ENCODE measurements at places on chromosomes 5 and 9.

DNA sequence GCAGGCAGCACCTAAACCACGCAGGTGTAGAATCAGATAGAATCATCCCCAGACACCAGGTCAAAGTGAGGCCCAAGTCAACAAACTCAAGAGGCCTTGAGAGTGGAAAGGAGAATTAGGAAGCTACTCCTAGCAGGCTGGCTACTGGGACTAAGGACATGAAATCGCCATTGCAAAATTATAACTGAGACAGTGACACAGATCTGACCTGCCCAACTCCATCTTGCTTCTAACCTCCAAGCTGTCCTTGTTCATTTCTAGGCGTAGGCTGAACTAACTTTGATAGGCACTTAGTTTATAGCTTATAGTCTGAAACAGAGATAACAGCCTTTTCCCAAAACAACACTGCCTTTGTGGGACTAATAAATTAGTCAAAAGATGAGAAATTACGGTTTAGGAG, 52.8 kb downstream of the ACTL7B start:
- no peak for DNase-seq

- no peak for DNase-seq
Observed at GRCh38 chr5:103424026-103424425, 138.6 kb downstream of the NUDT12 start.

DNA sequence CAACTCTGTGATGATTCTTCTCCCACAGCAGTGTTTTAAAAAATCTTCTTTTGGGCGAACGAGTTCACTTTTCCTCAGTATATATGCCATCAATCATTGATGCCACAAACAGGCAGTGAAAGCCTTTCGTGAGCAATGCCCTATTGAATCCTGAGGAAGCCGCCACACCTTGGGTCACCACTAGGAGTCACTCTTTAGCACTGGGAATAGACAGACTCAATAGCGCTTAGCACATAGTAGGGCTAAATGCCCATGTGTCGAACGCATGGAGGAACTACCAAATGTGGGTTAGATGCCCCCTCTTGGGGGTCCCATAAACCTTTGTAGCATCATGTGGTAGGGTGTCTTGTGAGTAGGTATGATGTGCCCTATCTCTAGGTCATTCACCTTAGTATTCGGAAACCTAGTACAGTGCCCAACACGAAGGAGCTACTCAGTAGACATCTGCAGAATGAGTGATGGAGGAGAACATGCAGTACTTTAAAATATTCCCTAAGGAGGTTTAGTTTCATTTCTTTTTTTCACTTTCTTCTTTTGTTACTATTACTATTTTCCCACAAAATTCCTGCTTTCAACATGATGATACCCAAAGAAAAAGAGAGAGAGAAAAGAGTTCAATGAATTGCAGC, 603.7 kb downstream of the BNC2 start:
- peak; percentile 4 for DNase-seq

DNA sequence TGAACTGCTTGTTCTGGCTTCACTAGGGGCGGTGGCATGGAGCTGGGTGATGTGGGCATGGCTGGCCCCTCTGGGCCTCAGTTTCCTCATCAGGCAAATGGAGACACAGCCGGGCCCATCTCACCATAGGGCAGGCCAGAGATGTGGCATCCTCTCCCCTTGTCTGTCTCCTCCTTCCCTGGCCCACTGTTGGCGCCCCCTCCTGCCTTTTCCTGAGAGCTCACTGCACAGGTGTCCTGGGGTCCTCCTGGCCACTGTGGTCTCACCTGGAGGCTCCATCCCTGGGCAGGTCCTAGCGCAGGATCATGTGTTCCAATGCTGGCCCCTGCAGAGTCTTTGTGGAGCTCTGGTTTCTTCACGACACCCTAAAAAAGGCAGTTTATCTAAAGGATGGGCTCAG, 53.5 kb downstream of the NEK6 start:
- no peak for DNase-seq

GRCh38 chr9:133203506-133204075, 5.5 kb downstream of the OBP2B start:
- DNase-seq, result no peak

Measured in activated CD4-positive, alpha-beta T cell treated with anti-CD3 and anti-CD28 coated beads, Interleukin-10, Interleukin-2, amounts not matched to agents 100 ng/mL and 50 ng/mL, durations not matched to agents 16 hours and 8 hours (primary cell).